ENCODE measurements at places on chromosomes 2 and 18. TPM values are rescaled to one million over a fixed set of nuclear protein-coding genes. Genes with fewer than 3 reads are reported as not detected.

Gene HK2
- polyA plus RNA-seq, result 5.9 TPM

DNA sequence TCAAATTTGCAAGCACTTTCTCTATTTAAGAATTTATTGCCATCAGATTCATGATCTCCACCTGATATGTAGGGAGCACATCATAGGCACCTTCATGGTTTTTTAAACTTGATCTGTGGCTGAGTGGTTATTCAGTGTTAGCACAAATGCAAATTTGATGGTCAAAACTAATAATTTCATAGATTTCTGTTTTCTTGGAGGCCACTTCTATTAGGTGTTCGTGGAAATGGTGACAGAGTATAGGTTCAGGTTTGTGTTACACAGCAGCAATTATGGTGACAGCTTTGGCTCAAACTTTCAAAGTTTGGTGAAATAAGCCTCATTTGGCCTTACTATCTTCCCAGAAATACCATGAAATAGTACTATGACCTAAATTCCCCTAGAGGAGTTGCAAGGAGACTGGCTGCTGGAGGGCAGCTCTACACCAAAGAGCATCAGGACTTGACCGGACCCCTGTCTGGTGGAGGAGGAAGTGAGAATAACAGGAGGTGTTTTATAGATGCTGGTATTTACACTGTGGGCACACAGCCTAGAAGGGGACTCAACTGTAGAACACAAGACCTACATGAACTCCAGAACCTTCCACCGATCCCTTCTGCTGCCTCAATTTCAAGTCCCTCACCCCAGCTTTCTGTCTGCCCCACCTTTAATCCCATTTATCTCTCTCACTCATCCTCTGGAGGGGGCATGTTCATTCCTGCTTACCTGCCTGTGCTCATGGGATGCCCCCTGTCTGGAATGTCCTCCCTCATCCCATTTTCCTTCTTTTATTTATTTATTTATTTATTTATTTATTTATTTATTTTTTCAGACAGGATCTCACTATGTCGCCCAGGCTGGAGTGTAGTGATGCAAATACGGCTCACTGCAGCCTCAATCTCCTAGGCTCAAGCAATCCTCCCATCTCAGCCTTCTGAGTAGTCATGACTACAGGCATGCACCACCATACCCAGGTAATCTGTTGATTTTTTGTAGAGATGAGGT lies 132.9 kb upstream of the SIX2 start:
- no peak for DNase-seq

- no peak for DNase-seq
These were observed 11.7 kb downstream of the CABLES1 start for GRCh38 chr18:23146861-23147469.

- DNase-seq, result no peak
These were observed 175.9 kb downstream of the SLC4A3 start for GRCh38 chr2:219803294-219803693.

Data from left lung (tissue), 14 donors.